GM23248 (cell line): ENCODE measurements at places on chromosomes 12 and 14.
A peak's percentile ranks its signal among the peaks of the same experiment; 100 is the strongest.

DNA sequence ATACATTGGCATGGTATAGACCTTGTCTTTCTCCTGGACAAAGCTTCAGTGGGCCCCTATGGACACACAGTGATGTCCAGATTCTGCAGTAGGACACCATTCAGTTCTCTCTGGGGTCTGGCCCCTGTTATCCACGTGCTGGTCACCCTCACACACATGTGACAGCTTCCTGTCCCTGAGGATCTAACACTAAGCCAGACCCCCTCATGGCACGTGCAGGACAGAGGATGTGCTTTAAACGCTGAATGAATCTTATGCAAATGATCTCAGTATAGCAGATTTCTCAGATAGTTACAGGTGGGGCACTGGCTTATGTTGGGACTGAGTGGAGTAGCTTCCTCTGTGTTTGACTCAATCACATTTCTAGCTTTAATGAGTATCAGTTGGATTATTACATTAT is 33.7 kb downstream of the SLC24A4 start:
- DNase-seq: no peak

- no peak for DNase-seq
Observed at GRCh38 chr12:60152756-60153155, 556.9 kb downstream of the SLC16A7 start.

GRCh38 chr12:8033153-8034044 is 883 bp downstream of the FOXJ2 start:
- DNase-seq: peak; percentile 67

- DNase-seq: no peak
Observed at GRCh38 chr12:121404734-121405133, 4.8 kb downstream of the RNF34 start.

GRCh38 chr14:67257906-67258305 is 16.7 kb downstream of the PALS1 start:
- DNase-seq: no peak

DNA sequence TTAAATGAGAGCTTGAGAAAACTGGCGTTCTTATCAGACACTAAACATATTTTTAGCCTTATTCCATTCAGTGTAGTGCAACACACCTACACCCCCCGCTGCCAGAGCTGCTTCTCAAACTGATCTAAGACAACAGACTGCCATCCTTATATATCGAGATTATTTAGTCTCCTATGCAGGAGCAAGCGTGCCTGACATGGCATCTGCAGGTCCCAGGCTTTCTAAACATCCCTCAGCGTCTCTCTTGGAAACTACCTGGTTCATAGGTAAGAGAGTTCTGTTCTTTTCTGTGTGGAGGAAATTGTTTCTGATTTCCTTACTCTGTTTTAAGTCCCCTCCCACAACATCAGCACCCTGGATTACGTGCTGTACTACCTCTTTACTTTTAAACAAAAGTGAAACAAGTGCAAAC is 117.1 kb upstream of the PTPRB start:
- DNase-seq: peak; percentile 5

GRCh38 chr14:68684466-68685418 is 108.1 kb downstream of the ZFP36L1 start:
- peak; percentile 34 for DNase-seq
